Activated naive CD4-positive, alpha-beta T cell treated with Interleukin-2 at 50 U/mL for 16 hours (primary cell): ENCODE measurements at places on chromosomes 6 and 20.

DNA sequence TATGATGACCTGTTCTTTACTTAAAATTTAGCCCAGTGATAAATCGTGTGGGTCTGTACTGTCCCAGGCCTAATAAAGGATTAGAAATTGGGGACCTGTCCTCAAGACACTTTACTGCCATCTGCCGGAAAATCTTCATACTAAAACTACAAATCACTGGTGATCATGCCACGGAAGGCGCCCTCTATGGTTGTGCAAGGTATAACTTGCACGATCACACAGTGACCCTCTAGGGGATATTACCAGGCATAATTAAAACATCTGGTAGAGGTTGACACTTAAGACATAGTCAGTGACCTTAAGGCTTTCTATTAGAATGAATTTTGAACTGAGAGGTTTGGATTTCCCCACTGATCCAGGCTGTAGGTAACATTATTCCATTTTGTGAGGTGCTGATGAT is 172.6 kb downstream of the BMP2 start:
- no peak for DNase-seq

- no peak for DNase-seq
Measured at GRCh38 chr6:144585217-144585814, 300.2 kb downstream of the UTRN start.

- DNase-seq, result no peak
Measured at GRCh38 chr6:163774485-163774884, 360.0 kb downstream of the QKI start.

DNA sequence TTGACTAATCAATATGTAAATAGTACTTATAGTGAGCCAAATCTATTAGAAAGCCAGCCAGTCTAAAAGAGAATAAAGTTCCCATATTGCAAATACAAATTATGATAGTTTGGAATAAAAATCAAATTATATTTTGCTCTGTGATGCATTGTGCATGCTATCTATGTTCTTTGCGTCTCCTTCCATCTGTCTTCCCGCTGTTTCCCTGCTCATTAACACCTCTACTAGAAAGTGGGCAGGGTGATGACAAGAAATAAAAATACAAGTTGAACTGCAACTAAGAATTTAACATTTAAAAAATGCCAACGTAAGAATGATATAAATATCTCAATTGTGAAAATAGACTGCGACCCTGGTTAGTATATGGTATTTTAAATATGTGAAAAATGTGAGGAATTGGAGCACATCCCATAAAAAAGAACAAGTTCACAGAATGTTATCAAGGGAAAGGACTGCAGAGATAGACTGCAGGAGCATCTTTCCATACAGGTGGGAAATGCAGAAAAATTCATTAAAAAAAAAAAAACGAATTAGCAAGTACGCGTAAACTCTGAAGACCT is 157.6 kb upstream of the PDE7B start:
- no peak for DNase-seq

DNA sequence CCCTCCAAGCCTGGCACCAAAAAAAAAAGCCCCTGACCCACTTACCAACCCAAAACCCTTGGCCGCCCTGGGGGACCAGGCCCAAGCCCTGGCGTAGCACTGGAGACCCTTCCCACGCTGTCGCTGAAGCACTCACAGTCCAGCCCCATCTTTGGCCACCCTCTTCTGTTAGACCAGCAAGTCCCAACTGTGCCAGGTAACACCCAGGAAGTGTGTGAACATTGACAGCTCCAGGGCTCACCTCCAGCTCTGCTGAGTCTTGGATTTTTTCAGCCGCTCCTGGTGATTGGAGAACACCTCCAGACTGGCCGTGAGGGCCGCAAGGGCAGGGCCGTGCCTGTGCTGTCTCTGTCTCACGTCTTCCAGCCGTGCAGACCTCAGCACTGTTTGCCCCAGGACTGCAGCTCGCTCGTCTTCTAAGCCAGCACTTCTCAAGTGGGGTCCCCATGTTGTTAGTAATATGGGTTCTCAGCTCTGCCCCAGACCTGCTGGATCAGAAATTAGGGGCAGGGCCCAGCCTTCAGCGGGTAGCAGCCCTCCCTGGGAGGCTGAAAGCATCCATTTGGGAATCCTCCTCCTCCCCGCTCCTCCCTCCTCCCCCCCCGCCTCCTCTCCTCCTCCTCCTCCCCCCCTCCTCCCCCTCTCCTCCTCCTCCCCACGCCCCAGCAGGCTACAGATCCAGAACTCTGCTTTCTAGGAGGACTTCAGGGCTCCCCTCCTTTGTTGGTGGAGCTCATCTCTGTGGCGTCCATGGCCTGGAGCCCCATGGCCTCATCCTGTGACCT is 18.1 kb downstream of the NPEPL1 start:
- no peak for DNase-seq

DNA sequence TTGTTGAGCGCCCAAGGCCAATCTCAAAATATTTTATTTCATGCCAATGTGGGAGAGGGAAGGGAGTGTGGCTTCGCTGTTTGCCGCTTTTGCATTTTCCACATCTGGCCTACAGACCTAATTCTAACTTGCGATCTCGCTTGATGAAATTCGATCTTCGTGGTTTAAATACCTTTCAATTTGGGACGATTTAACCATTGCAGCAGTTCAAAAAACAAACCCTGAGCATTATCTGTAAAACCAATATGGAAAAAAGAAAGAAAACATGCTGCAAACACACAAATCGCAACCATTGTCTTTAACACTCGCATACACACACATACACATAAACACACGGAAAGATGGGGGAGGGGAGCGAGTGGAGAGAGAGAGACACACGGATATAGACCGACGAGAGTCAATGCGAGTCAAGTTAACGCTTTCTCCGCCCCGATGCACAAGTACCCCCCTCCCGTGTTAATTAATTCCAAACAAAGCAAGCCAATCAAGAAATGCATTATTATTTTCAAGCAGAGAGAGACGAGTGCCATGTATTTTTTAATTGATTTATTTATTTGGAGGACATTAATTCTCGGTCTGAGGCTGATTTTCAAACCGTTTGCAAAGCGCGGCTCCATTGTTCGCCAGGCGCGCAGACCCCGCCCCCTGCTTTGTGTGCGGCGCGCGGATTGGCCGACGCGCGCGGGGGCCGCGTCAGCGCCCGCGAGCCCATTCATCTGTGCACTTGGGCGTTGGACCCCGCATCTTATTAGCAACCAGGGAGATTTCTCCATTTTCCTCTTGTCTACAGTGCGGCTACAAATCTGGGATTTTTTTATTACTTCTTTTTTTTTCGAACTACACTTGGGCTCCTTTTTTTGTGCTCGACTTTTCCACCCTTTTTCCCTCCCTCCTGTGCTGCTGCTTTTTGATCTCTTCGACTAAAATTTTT is at the start of gene MARCKS:
MARCKS (plus strand) TSS at position 721 of the 931 bp plus-strand sequence. CDS start 401 bp downstream, outside the sequence.
- DNase-seq, result peak; percentile 25

DNA sequence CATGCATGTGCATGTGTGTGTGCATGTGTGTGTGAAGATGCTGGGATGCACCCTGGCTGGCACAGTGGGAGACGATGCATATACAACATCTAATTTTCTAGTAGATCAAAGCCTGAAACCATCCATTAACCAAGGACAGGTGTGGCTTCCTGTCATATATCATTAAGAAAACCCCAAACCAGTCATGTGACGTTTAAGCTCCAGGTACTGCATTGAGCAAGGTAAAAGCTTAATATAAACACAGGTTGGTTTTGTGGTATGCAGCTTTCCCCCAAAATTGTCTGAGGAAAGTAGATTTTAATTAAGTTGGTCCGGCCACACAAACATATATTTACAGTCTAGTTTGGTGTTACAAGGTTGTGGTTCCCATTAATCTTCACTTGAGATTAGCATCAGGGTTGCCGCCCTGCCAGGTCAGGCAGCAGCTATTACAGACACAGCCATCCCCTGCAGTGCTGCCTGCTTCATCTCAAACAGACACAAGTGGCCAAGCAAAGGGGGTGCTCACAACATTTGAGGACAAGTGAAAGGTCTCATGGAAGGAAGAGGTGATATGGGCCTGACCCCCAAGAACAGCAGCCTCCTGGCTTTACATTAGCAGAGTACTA is 48.6 kb upstream of the NAA20 start:
- DNase-seq, result no peak

- no peak for DNase-seq
Measured at GRCh38 chr20:3629893-3630292, 33.3 kb downstream of the GFRA4 start.

GRCh38 chr20:50783390-50783789 is 11.5 kb upstream of the BCAS4 start:
- DNase-seq, result no peak

GRCh38 chr6:222468-222867 is 69.8 kb upstream of the DUSP22 start:
- no peak for DNase-seq

DNA sequence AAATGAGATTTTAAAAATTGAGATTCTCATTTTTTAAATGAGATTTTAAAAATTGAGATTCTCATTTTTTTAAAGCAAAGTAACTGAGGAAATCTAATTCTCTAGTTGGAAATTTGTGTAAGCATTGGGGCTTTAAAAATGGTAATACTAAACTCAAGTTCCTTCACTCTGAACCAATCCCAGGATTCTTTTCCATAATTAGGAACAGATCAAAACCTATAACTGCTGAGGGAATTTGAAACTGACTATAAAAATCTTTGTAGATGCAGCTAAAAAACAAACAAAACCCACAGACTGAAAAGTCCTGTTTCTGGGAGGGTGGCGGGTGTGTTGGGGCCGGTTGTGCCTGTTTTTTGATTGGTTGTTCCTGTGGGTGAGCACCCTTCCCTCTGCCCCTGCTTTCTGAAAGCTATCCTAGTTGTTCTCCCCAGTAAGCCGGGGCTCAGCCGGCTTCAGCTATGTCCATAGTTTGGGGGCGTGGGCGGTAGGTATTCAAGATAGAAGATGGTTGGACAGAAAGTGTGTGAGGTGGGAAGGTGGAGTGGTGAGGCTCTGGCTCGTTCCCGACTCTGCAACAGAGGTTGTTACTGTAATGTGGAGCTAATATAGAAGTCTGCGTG is 49.3 kb downstream of the GFRA4 start:
- no peak for DNase-seq

DNA sequence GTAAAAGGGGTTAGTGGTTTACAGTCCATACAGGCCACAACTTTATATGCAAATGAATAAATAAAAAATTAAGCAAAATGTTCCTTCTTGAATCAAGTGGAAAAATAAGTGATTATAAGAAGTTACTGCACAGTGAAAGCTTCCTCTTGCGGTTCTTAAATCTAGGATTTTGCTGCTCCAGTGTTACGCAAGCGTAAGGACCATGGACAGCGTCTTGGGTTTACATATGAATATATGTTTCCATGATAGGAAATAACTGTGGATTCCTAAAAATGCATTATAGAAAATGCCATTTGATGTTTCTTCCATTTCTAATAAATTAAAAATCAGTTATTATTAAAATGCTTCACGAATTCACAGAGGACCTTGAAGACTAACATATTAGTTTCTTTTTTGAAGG is 176.6 kb upstream of the POU3F2 start:
- no peak for DNase-seq

GRCh38 chr6:18488004-18488403 is 100.9 kb downstream of the RNF144B start:
- DNase-seq, result no peak
